ENCODE measurements at places on chromosomes 16 and 17.

- DNase-seq: no peak
These were observed 27.0 kb upstream of the CAPNS2 start for GRCh38 chr16:55539488-55539887.

DNA sequence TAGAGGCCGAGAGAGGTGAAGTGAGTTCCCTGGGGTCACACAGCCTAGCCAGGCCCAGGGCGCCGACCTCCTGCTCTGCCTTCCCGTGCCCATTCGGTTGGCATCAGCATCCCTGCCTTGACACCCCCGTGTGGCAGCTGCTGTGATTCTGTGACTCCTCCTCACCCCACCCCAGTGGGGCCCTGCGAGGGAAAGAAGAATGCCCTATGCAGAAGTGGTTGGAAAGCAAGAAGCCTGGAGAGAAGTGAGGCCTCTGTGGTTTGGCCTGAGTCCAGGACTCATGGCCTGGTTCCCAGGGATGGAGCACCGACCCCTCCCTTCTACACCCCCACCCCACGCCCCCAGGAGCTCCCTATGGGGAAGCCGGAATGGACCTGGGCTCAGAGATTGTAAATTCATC, 296.2 kb downstream of the SEC14L1 start:
- no peak for DNase-seq

GRCh38 chr17:57050306-57050705, 34.7 kb upstream of the AKAP1 start:
- DNase-seq: no peak

GRCh38 chr17:14580499-14580898, 279.6 kb downstream of the HS3ST3B1 start:
- no peak for DNase-seq

- no peak for DNase-seq
These were observed 58.5 kb downstream of the BANP start for GRCh38 chr16:88009563-88010342.

GRCh38 chr17:65020284-65020683, 36.3 kb downstream of the GNA13 start:
- DNase-seq: no peak

DNA sequence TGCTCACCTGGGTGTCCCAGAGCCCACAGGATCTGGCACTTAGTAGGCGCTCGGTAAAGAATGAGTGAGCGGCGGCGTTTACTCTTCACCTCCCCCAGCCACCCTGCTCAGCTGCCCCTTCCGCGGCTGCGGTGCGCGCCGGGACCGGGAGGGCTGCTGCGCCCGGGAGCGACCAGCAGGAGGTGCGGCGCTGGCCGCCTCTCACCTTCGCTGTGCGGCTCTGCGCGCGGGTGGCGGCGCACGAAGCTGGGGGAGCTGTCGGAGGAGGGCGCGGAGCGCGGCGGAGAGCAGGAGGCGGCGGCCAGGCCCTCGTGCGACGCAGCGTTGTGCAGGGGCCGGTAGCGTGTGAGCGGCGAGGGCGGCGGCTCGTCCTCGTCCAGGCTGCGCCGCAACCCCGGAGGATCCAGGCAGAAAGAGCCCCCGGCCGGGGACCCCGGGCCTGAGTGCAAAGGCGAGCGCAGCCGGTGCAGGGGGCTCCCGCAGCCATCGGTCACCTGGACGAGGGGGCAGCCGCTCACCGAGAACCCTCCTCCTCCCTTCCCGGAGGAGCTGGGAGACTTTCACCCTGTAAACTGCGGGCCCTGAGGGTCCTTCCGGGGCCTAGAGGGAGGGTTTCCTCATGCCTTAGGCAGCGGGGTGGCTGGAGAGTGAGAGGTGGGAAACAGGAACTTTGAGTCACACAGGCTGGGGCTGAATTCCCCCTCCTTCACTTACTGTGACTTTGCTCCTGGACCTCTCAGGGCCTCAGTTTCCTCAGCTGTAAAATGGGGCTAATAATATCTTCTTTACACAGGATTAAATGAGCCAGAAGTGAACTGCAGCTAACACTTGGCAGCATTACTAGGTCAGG, 12.5 kb downstream of the SAMD14 start:
- DNase-seq: no peak

DNA sequence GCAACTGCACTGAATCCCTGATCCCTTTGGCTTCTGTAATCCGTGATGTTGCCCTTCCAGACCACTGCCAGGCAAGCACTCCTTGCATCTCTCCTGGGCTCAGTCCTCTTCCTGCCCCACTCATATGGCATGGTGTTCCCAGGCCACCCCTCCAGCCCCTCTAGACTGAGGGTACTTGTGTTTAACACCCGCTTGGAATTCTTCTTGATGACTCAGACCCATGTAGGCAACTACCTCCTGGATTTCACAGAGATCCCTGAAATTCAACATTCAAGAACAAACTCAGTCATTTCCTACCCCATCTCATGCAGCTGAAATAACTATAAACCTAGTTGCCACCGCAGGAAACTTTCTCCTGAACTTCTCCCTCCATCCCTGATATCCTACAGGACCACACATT, 541.9 kb upstream of the CDH11 start:
- no peak for DNase-seq

- no peak for DNase-seq
These were observed 92.5 kb downstream of the UTP18 start for GRCh38 chr17:51352798-51353197.

DNA sequence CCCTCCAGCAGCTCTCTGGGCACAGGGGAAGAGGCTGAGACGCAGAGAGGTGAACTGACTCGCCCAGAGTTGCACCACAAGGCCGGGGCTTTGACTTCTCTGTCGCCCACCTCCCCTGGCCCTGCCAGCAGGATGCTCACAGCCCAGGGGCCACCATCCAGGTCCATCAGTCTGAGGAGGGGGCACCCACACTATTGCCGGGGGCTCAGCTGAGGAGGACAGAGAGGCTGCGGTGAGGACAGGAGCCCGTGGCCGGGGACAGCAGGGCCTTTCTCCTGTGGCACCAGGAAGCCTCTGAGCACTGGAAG, 32.6 kb downstream of the KDM8 start:
- DNase-seq: no peak

DNA sequence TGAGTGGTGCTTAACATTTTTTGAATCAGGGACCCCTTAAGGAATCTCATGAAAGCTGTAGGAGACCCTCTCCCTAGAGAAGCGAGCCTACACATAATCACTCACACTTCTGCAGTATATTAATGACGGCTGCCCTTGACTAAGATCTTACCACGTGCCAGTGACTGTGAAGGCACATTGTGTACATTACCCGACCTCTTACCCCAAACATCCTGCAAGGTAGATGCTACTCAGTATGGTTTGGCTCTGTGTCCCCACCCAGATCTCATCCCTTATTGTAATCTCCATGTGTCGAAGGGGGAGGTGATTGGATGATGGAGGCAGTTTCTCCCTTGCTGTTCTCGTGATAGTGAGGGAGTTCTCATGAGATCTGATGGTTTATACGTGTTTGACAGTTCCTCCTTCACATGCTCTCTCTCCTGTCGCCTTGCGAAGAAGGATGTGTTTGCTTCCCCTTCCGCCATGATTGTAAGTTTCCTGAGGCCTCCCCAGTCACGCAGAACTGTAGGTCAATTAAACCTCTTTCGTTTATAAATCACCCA, 54.2 kb downstream of the RTN4RL1 start:
- DNase-seq: no peak

Measured in stimulated activated CD4-positive, alpha-beta T cell treated with anti-CD3 and anti-CD28 coated beads, Interleukin-1b, Interleukin-23, amount 100 ng/mL, for 1 hour (primary cell).